ENCODE measurements at places on chromosomes 11 and 22. TPM values are rescaled to one million over a fixed set of nuclear protein-coding genes. Genes with fewer than 3 reads are reported as not detected.

GRCh38 chr11:15006139-15006759 is 34.1 kb upstream of the CALCA start:
- peaks cover 17% of the 10 kb centered on the region for H3K4me1 ChIP-seq
- H3K27me3 ChIP-seq: peaks cover 16% of the 10 kb centered on the region
- H3K36me3 ChIP-seq: no peaks in the 10 kb centered on the region

GRCh38 chr11:36164506-36165250 is 124.5 kb downstream of the COMMD9 start:
- H3K27ac ChIP-seq: no peak overlapping the region
- peaks cover 7% of the 10 kb centered on the region for H3K36me3 ChIP-seq
- no peaks in the 10 kb centered on the region for H3K27me3 ChIP-seq
- DNase-seq: no peak

GRCh38 chr11:17805043-17805442 is 70.5 kb downstream of the KCNC1 start:
- H3K27ac ChIP-seq: no peak overlapping the region
- H3K4me3 ChIP-seq: no peak overlapping the region
- H3K36me3 ChIP-seq: peaks cover 4% of the 10 kb centered on the region
- DNase-seq: no peak
- peaks cover 22% of the 10 kb centered on the region for H3K4me1 ChIP-seq
- no peaks in the 10 kb centered on the region for H3K27me3 ChIP-seq

- peaks cover 30% of the 10 kb centered on the region for H3K4me1 ChIP-seq
- DNase-seq: peak; percentile 98
- H3K27ac ChIP-seq: no peak overlapping the region
- H3K36me3 ChIP-seq: peaks cover 2% of the 10 kb centered on the region
- peaks cover 53% of the 10 kb centered on the region for H3K27me3 ChIP-seq
These were observed 814 bp downstream of the NPAS4 start for GRCh38 chr11:66421492-66422205.

CAPN5 gene
- total RNA-seq: 26.2 TPM

MPPED1 gene
- 1.8 TPM for total RNA-seq

Measured in neural crest cell (in vitro differentiated cells).